Gastroesophageal sphincter (tissue), 4 donors: ENCODE measurements at places on chromosomes 16 and 17.

DNA sequence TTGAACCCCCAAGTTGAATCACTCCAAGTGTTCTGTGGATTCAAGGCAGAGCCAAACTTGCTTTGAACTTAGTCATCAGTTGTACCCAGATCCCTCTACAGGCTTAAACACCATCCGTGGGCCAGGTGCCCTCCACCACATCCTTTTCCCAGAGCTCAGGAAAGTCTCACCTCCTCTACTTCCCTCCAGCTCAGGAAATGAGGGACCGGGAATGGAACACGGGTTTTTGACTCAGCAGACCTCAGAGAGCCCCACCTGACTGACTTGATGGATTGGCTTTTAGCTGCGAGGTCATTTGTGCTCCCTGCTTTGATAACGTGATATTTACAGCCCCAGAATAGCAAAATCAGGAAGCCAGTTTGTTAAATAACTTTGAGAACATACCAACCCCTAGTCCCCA is 20.1 kb downstream of the GID4 start:
- H3K4me3 ChIP-seq = no peak overlapping the region
- no peak for ATAC-seq
- H3K4me1 ChIP-seq = no peaks in the 10 kb centered on the region
- no peaks in the 10 kb centered on the region for H3K27me3 ChIP-seq

GRCh38 chr17:39601758-39602532 is 5.8 kb downstream of the NEUROD2 start:
- no peak for ATAC-seq
- H3K27ac ChIP-seq = no peak overlapping the region
- no peak overlapping the region for H3K4me3 ChIP-seq

DNA sequence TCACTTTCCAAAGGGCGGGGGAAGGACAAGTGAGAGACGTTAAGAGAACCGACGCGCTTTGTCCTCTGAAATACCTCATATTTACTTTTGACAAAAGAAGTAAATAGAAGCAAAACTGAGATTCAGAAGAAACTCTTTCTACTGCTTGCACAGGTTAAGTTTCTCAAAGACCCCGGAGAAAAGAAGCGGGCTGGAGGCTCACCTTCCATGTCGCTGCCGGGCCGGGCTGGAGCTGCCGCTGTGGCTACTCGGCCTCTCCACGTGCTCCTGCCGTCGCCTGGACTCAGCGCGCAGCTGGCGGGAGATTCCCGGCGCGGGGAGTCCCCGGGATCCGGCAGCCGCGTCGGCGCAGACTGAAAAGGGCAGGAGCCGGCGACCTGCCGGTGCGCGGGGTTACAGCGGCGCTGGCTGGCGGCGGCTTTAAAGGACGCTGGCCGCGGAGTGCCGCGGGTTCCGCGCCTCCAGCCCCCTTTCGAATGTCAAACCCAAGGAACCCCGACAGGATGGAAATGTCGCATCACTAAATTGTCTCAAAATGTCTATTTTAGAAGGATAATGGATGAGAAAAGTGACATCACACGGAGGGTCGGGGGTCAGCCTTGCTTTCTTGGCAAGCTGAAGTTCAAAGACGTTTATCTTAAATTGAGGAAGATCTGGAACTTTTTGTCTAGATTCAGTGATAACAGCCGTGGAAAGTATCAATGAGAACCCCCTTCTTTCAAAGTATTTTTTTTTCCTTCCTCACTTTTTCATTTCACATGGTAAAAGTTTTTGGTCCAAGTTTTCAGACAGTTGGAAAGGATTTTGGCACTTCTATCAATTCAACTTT is at the start of gene IKZF3:
IKZF3 (minus strand) TSS at position 395 of the 829 bp plus-strand sequence; CDS start at position 209, 186 bp downstream.
- no peaks in the 10 kb centered on the region for H3K36me3 ChIP-seq
- H3K27me3 ChIP-seq = peaks cover 98% of the 10 kb centered on the region
- peak within 1 kb of the TSS; percentile 18 for H3K4me3 ChIP-seq
- ATAC-seq = no peak
- H3K4me1 ChIP-seq = peaks cover 4% of the 10 kb centered on the region

- no peaks in the 10 kb centered on the region for H3K27me3 ChIP-seq
- no peak overlapping the region for H3K27ac ChIP-seq
- H3K36me3 ChIP-seq = no peaks in the 10 kb centered on the region
- H3K4me1 ChIP-seq = no peaks in the 10 kb centered on the region
These were observed 43.4 kb downstream of the KCNJ12 start for GRCh38 chr17:21419299-21420239.
